ENCODE measurements at places on chromosomes 3 and 15.
A peak's percentile ranks its signal among the peaks of the same experiment; 100 is the strongest.

- no peak for DNase-seq
Measured at GRCh38 chr3:176906046-176906905, 291.0 kb downstream of the TBL1XR1 start.

DNA sequence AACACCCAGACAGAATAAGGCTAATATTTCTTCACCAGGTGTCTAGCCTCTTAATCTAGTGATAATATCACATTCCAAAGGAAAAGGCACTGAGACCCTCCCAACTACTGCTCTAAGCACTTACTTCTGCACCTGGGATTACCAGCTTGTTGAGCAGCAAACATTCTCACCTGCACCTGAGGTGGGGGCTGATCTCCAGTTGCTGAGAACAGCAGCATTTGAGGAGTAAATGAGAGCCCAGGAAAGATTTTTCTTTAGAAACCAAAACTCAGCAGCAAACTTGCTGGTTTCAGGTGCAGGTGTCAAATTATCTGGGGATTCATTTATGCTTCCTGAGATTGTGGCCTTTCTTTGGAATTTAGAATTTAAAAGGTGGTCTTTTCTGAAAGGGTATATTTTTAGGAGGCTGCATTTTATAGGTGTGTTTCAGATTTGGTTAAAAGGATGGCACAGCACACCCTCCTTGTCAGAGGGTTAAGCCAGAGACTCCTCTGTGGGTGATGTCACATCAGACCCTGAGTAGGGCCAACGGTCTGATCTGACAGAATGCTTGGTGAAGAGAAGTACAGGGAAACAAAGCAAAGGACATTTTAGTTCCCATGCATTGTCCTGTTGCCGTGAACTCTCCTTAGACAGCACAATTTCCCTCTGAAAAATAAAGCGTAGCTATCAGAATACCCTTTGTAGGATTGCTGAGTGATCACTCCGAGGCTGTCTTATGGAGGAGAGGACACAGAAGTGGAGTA is 411.0 kb upstream of the ATP11B start:
- DNase-seq: no peak

GRCh38 chr3:25589783-25590258 is 74.9 kb downstream of the TOP2B start:
- DNase-seq: no peak

DNA sequence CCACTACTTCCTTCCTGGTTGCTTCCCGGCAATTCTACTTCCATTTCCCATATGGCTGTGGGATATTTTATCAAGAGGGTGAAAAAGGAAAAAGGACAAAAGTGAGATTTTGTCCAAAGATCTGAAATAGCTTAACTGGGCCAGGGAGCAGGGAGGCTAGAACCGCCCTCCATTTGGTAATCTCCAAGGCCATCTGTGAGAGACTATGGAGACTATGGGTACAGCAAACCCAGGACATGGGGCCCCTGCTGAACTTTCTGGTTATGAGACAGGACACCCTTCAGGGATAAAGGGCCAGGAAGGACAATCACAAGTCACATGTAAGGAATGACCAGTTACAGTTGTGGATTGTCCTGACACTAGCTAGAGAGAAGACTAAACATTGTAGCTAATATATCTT is 24.3 kb downstream of the ZSCAN2 start:
- DNase-seq: no peak

GRCh38 chr3:148911173-148911572 is 46.1 kb downstream of the CPA3 start:
- no peak for DNase-seq

GRCh38 chr15:52254391-52254790 is 41.2 kb downstream of the MYO5C start:
- DNase-seq: no peak

- no peak for DNase-seq
Measured at GRCh38 chr15:24678485-24678884, 2.9 kb downstream of the NPAP1 start.

GRCh38 chr15:90291679-90292356 is 26.3 kb downstream of the NGRN start:
- no peak for DNase-seq

- no peak for DNase-seq
Measured at GRCh38 chr3:40851836-40852235, 327.1 kb downstream of the ZNF621 start.

DNA sequence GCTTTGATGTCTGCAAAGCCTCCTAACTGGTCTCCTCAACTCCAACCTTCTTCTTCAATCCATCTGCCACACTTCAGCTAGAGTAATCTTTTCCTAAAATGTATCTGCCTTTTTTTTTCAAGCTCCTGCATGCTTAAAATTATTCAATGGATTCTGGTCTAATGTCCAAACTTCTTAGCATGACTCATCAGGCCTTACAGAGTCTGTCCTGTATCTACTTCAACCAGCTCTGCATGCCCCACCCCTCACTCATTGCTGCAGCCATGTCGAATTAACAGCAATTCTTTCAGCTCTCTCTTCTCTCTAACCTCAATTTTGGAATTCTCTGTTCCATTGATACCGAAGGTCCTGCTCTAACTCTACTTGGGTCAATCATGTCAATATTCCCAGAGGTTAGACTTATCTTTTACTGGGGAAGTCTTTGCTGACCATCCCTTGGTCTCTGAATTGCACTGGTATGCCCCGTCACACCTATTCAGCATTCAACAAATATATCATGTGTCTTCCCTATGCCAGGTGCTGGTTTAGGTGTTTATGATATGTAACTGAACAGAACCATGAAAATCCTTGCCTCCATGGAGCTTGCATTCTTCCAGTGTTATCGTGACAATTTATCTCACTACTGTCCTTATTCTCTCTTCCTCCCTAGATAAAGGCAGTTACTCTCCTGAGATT is 88.5 kb upstream of the NANOGP8 start:
- DNase-seq: no peak

GRCh38 chr3:173753593-173753992 is 356.0 kb downstream of the NLGN1 start:
- no peak for DNase-seq

- no peak for DNase-seq
Measured at GRCh38 chr3:184096811-184097383, at the start of gene HTR3E. Gene HTR3E, plus strand, starts transcription at chr3:184097064. Its CDS starts 466 bp downstream, at chr3:184097530.

- DNase-seq: no peak
Measured at GRCh38 chr3:166810741-166811445, 569.2 kb downstream of the ZBBX start.

- no peak for DNase-seq
Measured at GRCh38 chr15:52710708-52711389, 31.7 kb upstream of the ATOSA start.

- no peak for DNase-seq
Measured at GRCh38 chr15:66659384-66659783, 42.7 kb upstream of the SMAD6 start.

- DNase-seq: no peak
Measured at GRCh38 chr3:188686324-188686723, 485.4 kb upstream of the TPRG1 start.

DNA sequence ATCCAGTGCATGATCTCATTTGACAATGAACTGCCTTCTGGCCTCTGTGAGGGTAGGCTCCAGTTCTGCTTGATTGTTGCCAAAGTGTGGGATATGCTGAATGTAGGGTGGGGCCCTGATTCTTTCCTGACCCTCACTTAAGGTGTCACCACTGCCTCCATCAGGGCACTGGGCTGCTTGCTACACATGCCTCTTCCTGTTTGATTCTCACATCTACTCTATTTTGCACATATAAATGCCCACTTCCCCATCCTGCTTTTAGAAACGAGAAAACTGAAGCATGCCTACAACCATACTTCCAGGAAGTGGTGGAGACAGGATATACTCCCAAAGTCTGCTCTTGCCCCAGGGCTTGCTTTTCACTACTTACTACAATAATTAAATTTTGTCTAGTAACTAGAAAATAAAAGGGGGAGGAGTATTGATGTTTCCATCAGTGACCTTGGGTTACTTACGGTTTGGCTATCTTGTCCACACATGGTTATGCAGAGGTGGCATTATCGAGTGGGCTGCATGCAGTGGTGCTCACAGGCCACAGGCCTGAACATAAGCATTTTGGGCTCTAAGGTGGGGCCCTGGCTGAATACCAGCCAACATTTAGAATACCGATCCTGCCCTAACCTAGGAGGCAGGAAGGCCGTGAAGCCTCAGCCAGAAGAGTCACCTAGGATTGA is 6.7 kb downstream of the ZDHHC3 start:
- DNase-seq: peak; percentile 99

GRCh38 chr3:135558150-135558783 is 407.3 kb upstream of the PPP2R3A start:
- DNase-seq: no peak
